ENCODE measurements at places on chromosomes 7 and 10. TPM values are rescaled to one million over a fixed set of nuclear protein-coding genes. Genes with fewer than 3 reads are reported as not detected.

The GPR85 gene
- 0.69 TPM for total RNA-seq

The ADRB1 gene
- 1.7 TPM for total RNA-seq

- DNase-seq = no peak
These were observed 24.1 kb downstream of the PDSS1 start for GRCh38 chr10:26721561-26721960.

DNA sequence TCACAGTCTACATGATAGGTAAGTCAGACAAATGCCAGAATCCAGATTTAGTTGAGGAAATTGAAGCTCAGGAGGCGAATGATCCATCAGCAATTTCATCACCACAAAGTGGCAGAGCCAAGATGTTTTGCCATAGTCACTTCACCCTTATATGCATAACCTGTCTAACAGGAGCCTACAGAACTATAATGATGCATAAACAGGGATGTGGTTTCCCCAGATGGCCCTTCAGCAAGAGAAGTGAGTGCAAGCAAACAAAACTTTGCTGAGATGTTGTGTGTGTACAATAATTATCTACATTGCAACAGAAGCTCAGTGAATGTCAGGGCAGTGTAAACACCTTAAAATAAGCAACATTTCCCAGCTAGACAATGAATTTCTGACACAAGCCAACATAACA, 28.6 kb downstream of the PON3 start:
- DNase-seq = no peak

- no peak for DNase-seq
These were observed 136.7 kb upstream of the TCERG1L start for GRCh38 chr10:131448171-131448570.

DNA sequence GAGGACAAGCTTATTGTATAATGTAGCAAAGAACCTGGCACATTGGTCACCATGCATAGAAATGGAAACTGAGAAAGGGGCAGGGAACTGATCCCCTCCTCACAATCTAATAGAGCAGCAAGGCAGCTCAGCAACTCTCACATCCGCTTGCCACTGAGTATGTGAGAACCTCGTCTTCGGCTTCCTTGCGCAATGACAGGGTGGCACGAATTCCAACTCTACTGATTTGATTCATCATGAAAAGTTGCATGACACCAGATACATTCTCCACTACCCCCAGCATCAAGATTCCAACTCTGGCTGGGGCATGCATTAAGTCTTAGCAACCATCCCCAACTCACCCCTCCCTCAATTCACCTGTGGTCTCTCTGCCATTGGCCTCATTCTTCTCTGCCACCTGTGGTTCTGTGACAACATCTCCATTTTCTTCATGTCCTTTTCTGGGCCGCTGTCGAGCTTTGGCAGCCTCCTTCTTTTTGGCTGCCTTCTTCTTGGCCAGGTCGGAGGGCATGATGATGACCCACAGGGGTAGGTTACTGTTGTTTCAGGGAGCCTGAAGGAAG, 976 bp downstream of the ABCF2 start:
- DNase-seq = no peak

Data from mucosa of gallbladder (tissue), 1 donor.